Mammary microvascular endothelial cell (primary cell): ENCODE measurements at places on chromosomes 7 and 10. TPM values are rescaled to one million over a fixed set of nuclear protein-coding genes. Genes with fewer than 3 reads are reported as not detected.

Gene CLRN3
- not detected in 2 replicates for total RNA-seq

Gene NEUROD6
- total RNA-seq, result not detected in 2 replicates

Gene TFPI2
- 36.2 and 59.8 TPM in 2 replicates for total RNA-seq

Gene ANKRD22
- total RNA-seq, result not detected in 2 replicates

Gene CYP2W1
- total RNA-seq, result not detected in 2 replicates

Gene DOCK4
- total RNA-seq, result 48.5 and 50.3 TPM in 2 replicates

Gene TBX20
- total RNA-seq, result not detected in 2 replicates

Gene TAS2R38
- not detected in 2 replicates for total RNA-seq

Gene TBL2
- total RNA-seq, result 39.0 and 39.4 TPM in 2 replicates

Gene NACAD
- total RNA-seq, result 0.73 and 1.3 TPM in 2 replicates

Gene SH2D4B
- total RNA-seq, result not detected in 2 replicates

Gene TDRD1
- total RNA-seq, result 0.07 TPM in 1 of 2 replicates, not detected in the other

Gene PODXL
- 415 and 461 TPM in 2 replicates for total RNA-seq
